ENCODE measurements at places on chromosomes 5 and 9.

GRCh38 chr9:105339849-105340248, 95.4 kb downstream of the SLC44A1 start:
- no peak for DNase-seq

GRCh38 chr9:76403352-76403751, 9.1 kb upstream of the RFK start:
- peak; percentile 60 for DNase-seq

DNA sequence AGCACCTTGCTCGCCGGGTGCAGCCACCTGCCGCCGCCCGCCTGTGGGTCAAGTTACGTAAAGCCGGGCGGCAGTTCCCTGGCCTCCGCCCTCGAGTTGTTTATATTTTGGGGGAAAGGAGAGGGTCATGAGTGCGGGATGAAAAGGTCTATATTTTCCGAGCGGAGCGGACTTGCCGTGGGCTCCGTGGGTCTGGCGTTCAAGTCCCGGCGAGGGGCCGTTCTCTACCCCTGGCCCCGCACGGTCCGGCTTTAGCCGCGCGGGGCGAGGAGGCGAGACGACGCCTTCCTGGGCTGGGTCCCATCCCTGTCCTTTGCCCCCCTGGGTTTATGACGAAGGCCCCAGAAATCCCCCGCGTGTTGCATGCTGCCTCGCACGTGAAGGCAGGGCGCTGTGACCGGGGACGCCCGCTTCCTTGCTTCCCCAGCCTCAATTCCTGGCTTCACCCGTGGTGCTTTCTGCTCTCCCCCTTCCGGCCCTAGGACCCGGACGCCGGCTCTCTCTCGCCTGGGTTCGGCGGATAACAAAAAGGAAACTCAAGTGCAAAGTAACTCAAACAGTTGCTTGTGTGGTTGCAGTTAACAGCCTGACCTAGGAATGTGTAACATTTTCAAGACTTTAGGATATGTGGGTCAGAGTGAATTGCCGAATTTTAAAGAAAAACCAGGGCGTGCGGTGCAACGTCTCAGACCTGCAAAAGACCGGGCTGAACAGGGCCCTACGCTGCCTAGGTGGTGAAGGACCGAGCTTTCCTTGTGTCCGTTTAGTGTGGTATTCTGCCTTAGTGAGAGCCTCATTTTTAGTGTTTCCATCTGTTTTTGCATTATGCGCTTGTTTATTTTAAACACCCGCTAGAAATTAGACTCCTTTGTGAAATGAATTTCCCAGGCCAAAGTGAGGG, 810 bp downstream of the VPS13A start:
- no peak for DNase-seq

GRCh38 chr9:125204477-125204876, 4.1 kb downstream of the RABEPK start:
- DNase-seq, result no peak

DNA sequence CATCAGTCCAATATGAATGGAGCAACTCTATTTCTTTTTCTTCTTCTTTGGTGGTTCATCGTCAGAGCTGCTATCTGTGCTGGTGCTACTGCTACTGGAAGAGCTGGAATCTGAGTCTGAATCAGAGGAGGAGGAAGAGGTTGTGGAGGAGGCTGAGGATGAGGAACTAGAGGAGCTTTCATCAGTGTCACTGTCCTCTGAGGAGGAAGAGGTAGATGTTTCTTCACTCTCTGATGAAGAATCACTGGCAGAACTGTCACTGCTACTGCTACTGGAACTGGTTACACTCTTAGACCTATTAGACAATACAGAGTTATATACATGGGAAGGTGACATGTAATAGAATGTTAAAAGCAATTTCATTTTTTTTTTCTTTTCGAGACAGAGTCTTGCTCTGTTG, 27.8 kb downstream of the ZCCHC10 start:
- no peak for DNase-seq

GRCh38 chr5:153489611-153490010, 859 bp upstream of the GRIA1 start:
- DNase-seq, result peak; percentile 19

GRCh38 chr9:134957165-134957944, 39.6 kb upstream of the FCN1 start:
- no peak for DNase-seq

- DNase-seq, result peak; percentile 43
These were observed 105.6 kb upstream of the TXNDC8 start for GRCh38 chr9:110443146-110443865.

DNA sequence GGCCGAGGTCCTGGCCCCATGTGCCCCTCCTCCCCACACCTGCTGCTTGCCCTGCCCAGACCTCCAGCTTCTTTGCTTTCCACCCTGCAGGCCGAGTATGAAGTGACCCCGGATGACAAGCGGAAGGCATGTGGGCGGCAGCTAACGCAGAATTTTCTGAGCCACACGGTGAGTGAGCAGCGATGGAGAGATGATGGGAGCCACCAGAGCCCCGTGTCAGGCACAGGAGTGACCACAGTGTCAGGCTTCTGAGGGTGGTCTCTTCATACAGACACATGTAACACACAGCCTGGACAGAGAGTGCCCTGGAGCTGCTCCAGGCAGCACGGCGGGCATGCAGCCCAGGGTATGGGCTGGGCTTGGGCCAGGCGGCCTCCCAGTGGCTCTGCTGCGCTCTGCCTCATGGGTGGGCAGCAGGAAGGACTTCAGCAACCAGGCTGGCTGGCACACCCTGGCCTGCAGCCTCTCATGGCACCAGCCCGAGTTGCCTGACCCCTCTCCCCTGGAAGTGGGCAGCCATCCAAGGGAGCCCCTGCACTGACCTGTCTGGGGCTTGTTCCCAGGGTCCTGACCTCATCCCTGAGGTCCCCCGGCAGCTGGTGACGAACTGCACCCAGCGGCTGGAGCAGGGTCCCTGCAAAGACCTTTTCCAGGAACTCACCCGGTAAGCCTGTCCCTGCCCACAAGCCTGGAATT, 5.8 kb downstream of the GRK6 start:
- no peak for DNase-seq
